ENCODE measurements at places on chromosomes 1 and 21.

GRCh38 chr1:206953626-206954025 lies 7.4 kb upstream of the PIGR start:
- no peak for DNase-seq

DNA sequence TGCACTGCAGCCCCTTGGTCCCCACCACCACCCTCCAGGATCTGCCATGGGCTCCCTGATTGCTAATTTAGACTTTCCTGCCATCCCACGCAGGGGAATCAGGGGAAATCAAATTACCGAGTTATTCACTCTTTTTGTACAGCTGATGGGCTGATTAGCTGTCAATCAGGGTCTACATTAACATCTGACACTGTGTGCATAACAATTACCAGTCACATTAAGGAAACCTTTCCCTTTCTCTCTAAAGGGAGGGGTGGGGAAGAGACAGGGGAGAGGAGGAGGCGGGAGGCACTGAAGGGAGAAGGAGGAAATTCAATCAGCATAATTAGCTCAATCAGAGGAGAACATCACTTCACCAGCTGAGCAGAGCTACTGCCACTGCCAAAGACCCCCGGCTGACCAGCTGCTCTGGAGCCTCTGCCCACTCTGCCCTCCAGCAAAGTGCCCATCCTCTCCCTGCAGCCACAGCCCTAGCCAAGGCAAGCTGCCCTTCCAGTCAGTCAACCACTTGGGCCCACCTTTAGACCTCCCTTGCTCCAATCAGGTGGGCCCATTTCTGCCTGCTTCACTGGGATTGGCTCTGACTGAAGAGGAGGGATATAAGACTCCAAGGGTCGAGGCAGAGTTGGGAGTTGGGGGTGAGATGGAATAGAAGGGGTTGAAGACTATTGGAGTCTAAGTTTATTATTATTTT lies 199.3 kb upstream of the ZC3H12A start:
- no peak for DNase-seq

DNA sequence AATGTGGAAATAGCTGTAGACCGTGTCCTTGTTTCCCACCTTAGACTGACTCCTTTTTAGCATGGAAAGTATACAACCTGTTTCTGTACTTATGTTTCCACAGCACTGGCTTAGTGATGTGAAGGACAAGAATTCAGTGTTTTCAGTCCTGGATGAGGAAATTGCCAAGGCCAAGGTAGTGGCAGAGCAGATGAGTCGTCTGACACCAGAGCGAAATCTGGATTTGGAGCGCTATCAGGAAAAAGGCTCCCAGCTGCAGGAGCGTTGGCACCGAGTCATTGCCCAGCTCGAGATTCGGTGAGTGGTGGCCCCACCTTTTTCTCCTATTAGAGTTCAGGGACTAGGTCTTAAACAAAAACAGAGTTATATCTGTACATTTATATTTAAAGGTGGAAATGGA lies 112.6 kb downstream of the MACF1 start:
- no peak for DNase-seq

DNA sequence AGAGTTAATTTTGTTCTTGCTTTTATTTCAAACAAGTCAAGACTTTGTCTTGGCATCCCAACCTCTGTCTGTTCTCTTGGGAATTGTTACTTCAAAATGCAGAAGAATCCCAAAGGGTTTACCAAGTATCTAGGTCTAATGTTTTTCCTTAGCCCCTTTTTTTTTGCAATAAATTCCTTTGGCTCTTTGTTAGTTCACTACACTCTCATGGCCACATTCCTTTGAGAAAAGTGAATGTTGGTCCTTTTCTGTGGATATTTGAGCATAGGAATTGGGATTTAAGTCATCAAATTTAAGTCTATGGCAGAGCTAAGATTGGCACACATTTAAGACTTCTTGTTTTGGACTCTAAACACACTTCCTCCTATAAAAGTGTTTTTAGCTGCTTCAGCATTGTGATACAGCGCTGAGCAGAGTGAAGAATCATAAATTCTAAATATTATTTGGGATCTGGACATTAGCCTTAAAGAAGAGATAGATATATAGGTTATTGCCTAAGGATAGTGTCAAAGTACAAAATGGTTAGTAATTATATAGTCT lies 1.9 kb downstream of the BTF3L4 start:
- no peak for DNase-seq

DNA sequence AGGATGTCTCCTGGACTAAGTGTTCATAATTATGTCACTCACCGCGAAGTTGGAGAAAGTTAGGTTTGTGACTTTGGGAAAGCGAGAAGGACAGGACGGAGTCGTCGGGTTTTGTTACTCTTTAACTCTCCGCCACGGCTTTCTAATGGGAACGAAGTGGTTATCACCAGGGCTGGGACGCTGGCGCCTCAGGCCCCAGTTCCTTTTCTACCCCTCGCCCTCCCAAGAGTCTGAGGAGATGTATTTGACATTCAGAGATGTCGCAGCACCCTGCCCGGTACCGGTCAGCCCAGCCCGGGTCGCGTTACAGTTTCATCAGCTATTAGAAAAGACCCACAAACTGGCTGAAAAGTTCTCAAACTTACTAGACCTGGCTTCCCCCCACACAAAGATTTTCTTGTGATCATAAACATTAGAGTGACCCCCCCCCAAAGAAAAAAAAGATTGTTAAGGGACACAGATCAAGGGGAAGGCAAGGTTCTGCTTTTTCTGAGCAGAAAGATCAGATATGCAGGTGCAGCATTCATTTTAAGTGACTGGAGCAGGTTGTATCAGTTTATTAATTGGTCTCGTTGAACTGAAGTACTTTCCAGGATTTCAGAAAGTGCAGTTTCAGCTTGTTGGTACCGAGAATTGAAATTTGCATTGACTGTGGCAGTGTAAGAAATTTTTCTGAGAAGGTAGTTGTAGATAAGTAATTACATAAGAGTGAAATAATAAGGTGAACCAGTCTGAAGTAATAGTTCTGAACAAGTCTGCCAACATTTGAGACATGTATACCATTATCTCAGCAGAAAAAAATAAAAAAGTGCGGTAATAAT lies 859 bp upstream of the ZBTB18 start:
- DNase-seq, result no peak

- no peak for DNase-seq
Observed at GRCh38 chr1:2495546-2495945, 19.5 kb downstream of the PLCH2 start.
